ENCODE measurements at places on chromosomes 7 and 10. TPM values are rescaled to one million over a fixed set of nuclear protein-coding genes. Genes with fewer than 3 reads are reported as not detected.

- no peak overlapping the region for H3K27ac ChIP-seq
- no peak for DNase-seq
- no peaks in the 10 kb centered on the region for H3K4me1 ChIP-seq
- no peak overlapping the region for H3K4me3 ChIP-seq
- no peaks in the 10 kb centered on the region for H3K36me3 ChIP-seq
These were observed 279.0 kb downstream of the OTUD1 start for GRCh38 chr10:23717913-23718312.

IFIT1B gene
- total RNA-seq = not detected

DNA sequence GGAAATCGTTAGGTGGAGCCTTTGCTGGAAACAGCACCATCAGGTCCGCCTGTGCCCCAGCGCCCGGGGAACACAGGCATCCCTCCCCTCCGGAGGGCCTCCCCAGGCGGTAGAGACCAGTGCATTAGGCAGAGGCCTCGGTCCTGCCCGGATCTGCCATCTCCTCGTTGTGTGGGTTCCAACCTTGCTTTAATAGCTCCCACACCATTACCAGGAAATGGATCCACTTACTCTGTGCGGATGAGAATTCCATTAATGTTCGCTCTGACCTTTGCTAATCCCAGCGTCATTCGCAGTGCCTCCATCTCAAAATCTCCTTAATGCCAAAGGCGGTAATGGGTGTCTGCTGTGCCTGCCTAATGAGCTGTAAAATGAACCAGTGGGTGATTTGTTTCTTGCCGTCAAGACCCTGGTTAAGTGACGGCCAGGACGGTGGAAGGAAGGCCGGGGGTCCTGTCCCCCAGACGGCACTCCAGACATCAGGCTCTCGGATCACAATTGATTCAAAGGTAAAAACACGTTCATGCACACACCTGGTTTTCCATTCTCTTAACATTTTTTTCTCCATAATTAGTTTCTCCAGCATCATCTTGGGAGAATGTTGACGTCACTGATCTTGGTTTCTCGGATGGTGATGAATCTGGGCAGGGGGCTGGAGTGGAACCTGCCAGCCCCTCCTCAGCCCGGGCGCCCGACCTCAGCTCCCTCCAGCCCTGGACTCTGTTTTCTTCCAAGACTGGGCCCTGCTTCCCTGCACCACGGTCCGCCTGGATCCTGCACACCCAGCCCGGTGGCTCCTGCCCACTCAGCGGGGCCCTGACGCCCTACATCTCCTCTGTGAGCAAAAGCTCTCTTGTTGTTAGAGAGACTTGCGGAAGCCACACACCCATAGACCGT is 22.8 kb upstream of the FAM20C start:
- H3K27ac ChIP-seq = no peak overlapping the region
- H3K4me3 ChIP-seq = no peak overlapping the region
- H3K4me1 ChIP-seq = peaks cover 10% of the 10 kb centered on the region
- DNase-seq = no peak
- H3K36me3 ChIP-seq = no peaks in the 10 kb centered on the region

DNA sequence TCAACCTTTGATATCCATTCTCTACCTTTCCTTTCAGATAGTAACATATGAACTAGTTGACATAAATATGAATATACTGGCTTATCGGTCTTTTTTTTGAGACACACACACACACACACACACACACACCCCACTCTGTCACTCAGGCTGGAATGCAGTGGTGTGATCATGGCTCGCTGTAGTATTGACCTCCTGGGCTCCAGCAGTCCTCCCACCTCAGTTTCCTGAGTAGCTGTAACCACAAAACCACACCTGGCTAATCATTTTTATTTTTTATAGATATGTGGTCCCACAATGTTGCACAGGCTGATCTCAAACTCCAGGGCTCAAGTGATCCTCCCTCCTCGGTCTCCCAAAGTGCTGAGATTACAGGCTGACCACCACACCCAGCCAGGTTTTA is 14.2 kb upstream of the NT5C3A start:
- no peaks in the 10 kb centered on the region for H3K4me1 ChIP-seq
- no peaks in the 10 kb centered on the region for H3K36me3 ChIP-seq
- H3K4me3 ChIP-seq = no peak overlapping the region
- H3K27me3 ChIP-seq = no peaks in the 10 kb centered on the region

DNA sequence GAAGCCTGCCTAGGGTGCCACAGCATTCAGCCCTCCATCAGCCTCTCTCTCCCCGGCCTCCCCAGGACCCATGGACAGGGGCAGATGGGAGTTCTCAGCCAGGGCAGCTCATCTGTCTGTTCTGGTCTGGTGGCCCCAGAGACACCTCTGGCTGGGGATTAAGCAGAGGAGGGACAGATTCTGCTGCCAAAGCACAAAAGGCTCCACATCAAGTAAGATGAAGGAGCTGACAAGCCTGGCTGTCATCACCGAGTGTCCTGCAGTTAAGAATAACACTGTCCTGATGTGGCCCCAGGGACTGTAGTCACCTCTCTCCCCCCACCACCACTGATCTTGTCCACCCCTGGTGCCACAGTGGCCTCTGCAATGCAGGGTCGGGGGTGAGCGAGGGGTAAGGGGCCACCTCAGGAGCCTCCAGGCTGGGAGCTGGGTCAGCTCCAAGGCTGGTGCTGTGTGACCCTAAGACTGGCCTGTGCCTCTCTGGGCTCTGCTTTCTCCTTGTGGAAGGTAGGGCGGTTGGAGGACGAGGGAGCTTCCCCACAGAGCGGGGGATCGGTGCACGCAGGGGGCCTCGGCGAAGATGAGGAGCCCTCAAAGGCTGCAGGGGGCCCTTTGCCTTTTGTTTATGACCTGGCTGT is 18.7 kb downstream of the C10orf105 start:
- no peaks in the 10 kb centered on the region for H3K27me3 ChIP-seq
